ENCODE measurements at places on chromosomes 7 and 10.

GRCh38 chr7:25222666-25223065 lies 5.6 kb downstream of the NPVF start:
- DNase-seq: no peak

DNA sequence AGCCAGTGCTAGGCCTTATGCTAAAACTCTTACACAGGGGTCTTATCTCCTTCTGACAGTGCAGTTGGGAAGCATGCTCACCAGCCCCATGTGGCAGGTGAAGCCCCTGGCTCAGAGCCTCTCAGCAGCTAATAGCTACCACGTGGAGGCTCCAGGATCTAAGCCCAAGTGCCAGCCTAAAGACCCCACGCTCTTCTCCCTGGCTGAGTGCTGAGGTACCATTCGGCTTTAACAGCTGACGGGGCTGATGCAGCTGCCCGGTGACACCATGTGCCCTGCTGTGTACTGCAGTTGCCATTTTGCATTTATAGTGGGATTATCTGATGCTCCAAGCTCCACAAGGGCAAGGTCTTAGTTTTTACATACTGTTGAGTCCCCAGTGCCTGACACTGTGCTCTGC lies 515.7 kb upstream of the GALNT17 start:
- DNase-seq: no peak

DNA sequence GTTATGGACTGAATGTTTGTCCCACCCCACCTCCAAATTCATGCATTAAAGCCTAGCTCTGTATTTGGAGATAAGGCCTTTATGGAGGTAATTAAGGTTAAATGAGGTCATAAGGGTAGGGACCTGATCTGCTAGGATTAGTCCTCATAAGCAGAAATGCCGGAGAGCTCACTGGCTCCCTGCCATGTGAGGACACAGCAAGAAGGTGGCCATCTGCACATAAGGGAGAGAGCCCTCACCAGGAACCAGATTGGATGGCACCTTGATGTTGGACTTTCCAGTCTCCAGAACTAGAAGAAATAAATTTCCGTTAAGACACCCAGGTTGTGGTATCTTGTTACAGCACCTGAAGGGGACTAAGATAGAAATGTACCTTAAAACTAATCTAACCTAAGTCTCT lies 816.1 kb upstream of the C7orf33 start:
- DNase-seq: no peak

- DNase-seq: no peak
These were observed 54.1 kb downstream of the HSPA12A start for GRCh38 chr10:116688241-116688711.

DNA sequence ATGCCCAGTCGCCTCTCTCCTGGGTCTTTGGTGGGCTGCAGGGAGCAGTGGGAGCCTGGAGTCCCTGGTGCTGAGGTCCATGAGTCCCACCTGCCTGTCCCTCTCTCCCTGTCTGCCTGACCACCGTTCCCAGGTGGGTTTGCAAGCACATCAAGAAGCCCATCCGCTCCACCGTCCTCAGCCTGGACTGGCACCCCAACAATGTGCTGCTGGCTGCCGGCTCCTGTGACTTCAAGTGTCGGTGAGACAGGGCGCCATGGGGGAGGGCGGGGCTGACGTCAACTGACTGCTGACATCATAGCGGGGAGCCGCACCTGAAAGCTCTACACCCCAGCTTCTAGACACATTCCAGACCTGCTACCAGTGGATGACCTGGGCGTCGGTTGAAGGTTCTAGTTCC lies 15.2 kb downstream of the ARPC1B start:
- no peak for DNase-seq

GRCh38 chr10:103736044-103736443 lies 119.3 kb downstream of the SH3PXD2A start:
- DNase-seq: no peak

- DNase-seq: no peak
These were observed 71.4 kb downstream of the AHR start for GRCh38 chr7:17369691-17370426.

- no peak for DNase-seq
These were observed 574.6 kb downstream of the GALNT17 start for GRCh38 chr7:71706597-71706975.

GRCh38 chr10:124708246-124708779 lies 35.9 kb downstream of the FAM53B start:
- DNase-seq: no peak

- no peak for DNase-seq
These were observed 4.0 kb upstream of the ATP6V1F start for GRCh38 chr7:128858380-128859231.

DNA sequence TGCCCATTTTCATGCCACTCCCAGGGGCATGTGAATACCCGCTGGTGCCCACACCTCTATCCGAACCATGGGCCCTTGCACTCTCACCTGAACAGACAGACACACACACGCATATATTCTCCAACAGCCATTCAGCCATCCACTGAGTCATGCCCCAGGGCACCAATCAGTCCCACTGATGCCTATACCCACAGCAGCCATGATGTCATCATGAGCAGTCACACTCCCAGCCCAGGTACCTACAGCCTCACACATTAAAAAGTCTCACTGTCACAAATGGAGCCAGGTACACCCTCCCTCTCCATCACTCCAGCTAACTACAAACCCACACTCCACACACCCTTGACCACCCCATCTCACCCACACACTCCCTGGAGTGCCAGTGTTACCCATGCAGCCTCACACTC lies 12.2 kb downstream of the VSIR start:
- DNase-seq: no peak
